Heart left ventricle (tissue), 16 donors: ENCODE measurements at places on chromosomes 6 and 20.
A peak's percentile ranks its signal among the peaks of the same experiment; 100 is the strongest.

- DNase-seq: no peak
- no peaks in the 10 kb centered on the region for H3K27me3 ChIP-seq
- H3K4me1 ChIP-seq: no peaks in the 10 kb centered on the region
- no peak overlapping the region for H3K27ac ChIP-seq
- no peaks in the 10 kb centered on the region for H3K36me3 ChIP-seq
Measured at GRCh38 chr20:42836339-42836738, 353.4 kb downstream of the PTPRT start.

DNA sequence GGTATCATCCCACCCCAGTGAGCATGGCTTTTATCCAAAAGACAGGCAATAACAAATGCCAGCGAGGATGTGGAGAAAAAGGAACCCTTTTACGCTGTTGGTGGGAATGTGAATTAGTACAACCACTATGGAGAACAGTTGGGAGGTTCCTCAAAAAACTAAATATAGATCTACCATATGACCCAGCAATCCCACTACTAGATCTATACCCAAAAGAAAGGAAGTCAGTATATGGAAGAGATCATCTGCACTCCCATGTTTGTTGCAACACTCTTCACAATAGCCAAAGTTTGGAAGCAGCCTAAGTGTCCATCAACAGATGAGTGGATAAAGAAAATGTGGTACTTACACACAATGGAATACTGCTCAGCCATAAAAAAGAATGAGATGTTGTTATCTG is 5.9 kb upstream of the KIAA1755 start:
- DNase-seq: no peak
- H3K36me3 ChIP-seq: no peaks in the 10 kb centered on the region
- no peak overlapping the region for H3K4me3 ChIP-seq
- H3K27ac ChIP-seq: no peak overlapping the region
- peaks cover 14% of the 10 kb centered on the region for H3K4me1 ChIP-seq
- H3K27me3 ChIP-seq: peaks cover 4% of the 10 kb centered on the region

- peak; percentile 68 for DNase-seq
- peak overlapping the region; percentile 57 for H3K27ac ChIP-seq
- H3K4me1 ChIP-seq: peaks cover 7% of the 10 kb centered on the region
Measured at GRCh38 chr20:22861990-22862389, 173.1 kb upstream of the SSTR4 start.

GRCh38 chr6:153962555-153962954 is 76.5 kb upstream of the OPRM1 start:
- no peaks in the 10 kb centered on the region for H3K36me3 ChIP-seq
- H3K4me1 ChIP-seq: no peaks in the 10 kb centered on the region
- no peak for DNase-seq
- no peak overlapping the region for H3K4me3 ChIP-seq

- no peak for DNase-seq
- H3K27me3 ChIP-seq: no peaks in the 10 kb centered on the region
- H3K27ac ChIP-seq: no peak overlapping the region
- H3K36me3 ChIP-seq: peaks cover 95% of the 10 kb centered on the region
Measured at GRCh38 chr20:49283703-49284625, 6.1 kb upstream of the ZNFX1 start.

- no peaks in the 10 kb centered on the region for H3K36me3 ChIP-seq
- H3K27ac ChIP-seq: no peak overlapping the region
- H3K27me3 ChIP-seq: no peaks in the 10 kb centered on the region
- peak; percentile 67 for DNase-seq
- H3K4me3 ChIP-seq: peak overlapping the region; percentile 30
Measured at GRCh38 chr6:170438402-170438753, 114.7 kb downstream of the PSMB1 start.

- DNase-seq: no peak
- no peaks in the 10 kb centered on the region for H3K4me1 ChIP-seq
- H3K4me3 ChIP-seq: no peak overlapping the region
- H3K27ac ChIP-seq: no peak overlapping the region
Measured at GRCh38 chr6:73648166-73648565, 5.6 kb downstream of the SLC17A5 start.

GRCh38 chr20:9402141-9402540 is 112.2 kb upstream of the LAMP5 start:
- H3K36me3 ChIP-seq: no peaks in the 10 kb centered on the region
- H3K27ac ChIP-seq: no peak overlapping the region
- H3K27me3 ChIP-seq: no peaks in the 10 kb centered on the region
- no peaks in the 10 kb centered on the region for H3K4me1 ChIP-seq

DNA sequence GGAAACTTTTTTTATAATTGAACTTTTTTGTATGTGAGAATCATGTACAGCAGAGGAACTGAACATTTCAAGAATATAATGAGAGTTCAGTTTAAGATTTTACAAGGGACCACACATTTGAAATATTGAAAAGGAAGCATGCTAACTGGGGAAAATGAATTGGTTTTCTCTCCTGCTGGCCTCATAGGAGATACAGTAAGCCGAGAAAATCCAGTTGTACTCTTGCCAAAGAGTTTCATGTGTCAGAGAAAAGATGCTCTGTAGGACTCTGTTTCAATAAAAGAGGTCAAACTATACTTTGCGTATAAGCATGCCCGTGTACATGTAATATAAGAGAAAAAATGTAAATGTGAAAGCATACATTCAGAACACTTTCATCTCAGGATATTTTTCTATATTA is 393.5 kb upstream of the NRSN1 start:
- no peak overlapping the region for H3K27ac ChIP-seq
- no peaks in the 10 kb centered on the region for H3K4me1 ChIP-seq
- H3K36me3 ChIP-seq: no peaks in the 10 kb centered on the region
- DNase-seq: no peak
- H3K27me3 ChIP-seq: no peaks in the 10 kb centered on the region
- no peak overlapping the region for H3K4me3 ChIP-seq

- peaks cover 4% of the 10 kb centered on the region for H3K4me1 ChIP-seq
- no peaks in the 10 kb centered on the region for H3K27me3 ChIP-seq
- H3K36me3 ChIP-seq: peaks cover 25% of the 10 kb centered on the region
- no peak overlapping the region for H3K4me3 ChIP-seq
Measured at GRCh38 chr20:478949-479429, 16.7 kb upstream of the TBC1D20 start.

DNA sequence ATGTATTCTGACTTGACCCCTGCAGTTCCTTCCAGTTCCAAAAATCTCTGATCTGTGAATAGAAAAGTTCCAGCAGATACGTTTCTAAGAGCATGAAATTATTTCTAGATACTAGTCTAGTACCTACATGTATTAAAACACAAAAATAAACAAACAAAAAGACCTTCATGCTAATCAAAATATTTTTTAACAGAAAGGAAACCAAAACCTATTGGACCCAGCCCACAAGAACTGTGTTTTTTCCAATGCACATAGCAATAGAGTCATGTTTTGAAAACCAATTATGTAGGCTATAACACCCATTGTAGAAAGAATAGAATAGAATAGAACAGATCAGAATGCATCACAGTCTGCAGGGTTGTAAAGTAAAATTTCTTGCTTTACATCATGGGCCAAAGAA is 158.6 kb upstream of the TNFAIP3 start:
- no peak for DNase-seq
- H3K4me3 ChIP-seq: no peak overlapping the region
- no peaks in the 10 kb centered on the region for H3K27me3 ChIP-seq
- no peaks in the 10 kb centered on the region for H3K36me3 ChIP-seq
- H3K27ac ChIP-seq: no peak overlapping the region

DNA sequence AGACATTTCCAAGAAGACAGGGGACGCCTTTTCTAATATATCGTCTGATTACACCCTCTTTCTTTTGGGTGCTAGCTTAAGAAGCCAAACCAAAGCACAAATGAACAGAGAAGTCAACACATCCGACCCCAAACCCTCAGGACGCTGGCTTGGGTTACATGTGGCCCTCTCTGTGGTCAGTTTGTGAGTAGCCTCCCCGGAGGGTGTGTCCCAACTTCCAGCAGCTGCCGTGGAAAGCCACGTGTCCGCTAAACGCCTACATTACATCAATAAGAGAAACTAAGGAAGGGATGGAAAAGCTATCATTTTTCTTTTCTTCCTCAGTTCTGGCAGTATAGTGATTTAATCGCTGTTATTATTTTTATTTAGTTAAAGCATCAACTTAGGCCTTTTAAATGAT is 487 bp upstream of the BMP6 start:
- H3K4me3 ChIP-seq: no peak overlapping the region
- H3K27me3 ChIP-seq: peaks cover 25% of the 10 kb centered on the region
- peaks cover 28% of the 10 kb centered on the region for H3K4me1 ChIP-seq
- DNase-seq: no peak

- H3K36me3 ChIP-seq: no peaks in the 10 kb centered on the region
- H3K4me1 ChIP-seq: peaks cover 9% of the 10 kb centered on the region
- no peak overlapping the region for H3K27ac ChIP-seq
- no peak overlapping the region for H3K4me3 ChIP-seq
- no peak for DNase-seq
Measured at GRCh38 chr6:69584536-69584912, 212.3 kb downstream of the LMBRD1 start.

- H3K4me1 ChIP-seq: no peaks in the 10 kb centered on the region
- H3K4me3 ChIP-seq: no peak overlapping the region
- DNase-seq: no peak
- no peaks in the 10 kb centered on the region for H3K27me3 ChIP-seq
- no peak overlapping the region for H3K27ac ChIP-seq
- H3K36me3 ChIP-seq: no peaks in the 10 kb centered on the region
Measured at GRCh38 chr6:61592238-61592637, 693.8 kb downstream of the KHDRBS2 start.
